ENCODE measurements at places on chromosomes 4 and X.

DNA sequence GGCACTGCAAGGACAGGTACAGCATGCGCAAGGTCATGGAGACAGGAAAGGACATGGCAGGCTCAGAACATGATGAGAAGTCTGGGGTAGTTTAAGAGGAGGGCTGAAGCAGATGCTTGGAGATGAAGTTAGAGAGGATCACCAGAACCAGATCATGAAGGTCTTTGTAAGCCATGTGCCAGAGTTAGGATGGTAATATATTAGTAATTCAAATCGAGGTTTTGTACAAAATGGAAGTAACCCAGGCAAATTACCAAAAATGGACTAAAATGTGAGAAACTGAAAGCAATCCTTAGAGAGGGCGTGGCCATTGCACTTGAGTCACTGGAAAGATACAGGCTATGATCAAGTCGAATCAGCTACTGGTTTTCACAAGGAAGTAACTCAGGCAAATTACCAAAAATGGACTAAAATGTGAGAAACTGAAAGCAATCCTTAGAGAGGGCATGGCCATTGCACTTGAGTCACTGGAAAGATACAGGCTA lies 13.5 kb downstream of the RXFP1 start:
- H3K36me3 ChIP-seq, result no peaks in the 10 kb centered on the region
- no peak overlapping the region for H3K4me3 ChIP-seq
- no peak overlapping the region for H3K27ac ChIP-seq

- no peak overlapping the region for H3K4me3 ChIP-seq
- ATAC-seq, result no peak
- H3K27ac ChIP-seq, result no peak overlapping the region
These were observed 1019.9 kb downstream of the CCSER1 start for GRCh38 chr4:91147067-91147466.

DNA sequence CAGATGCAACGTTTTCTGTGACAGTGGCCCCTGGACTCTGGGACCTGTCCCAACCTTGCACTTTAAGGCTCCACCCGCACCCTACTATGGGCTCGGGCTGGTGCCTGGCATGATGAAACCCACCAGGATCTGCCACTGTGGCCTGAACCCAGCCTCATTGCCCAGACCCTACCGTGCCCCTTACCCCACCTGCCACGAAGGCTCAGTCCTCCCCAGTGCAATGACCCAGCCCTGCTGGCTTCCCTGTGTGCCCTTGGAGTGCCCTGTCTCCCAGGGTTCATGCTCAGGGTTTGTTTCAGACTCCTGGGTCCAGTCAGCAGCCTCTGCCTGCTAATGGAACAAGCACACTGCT lies 3.1 kb downstream of the UVSSA start:
- no peaks in the 10 kb centered on the region for H3K36me3 ChIP-seq
- ATAC-seq, result no peak
- peak overlapping the region; percentile 66 for H3K27ac ChIP-seq
- H3K27me3 ChIP-seq, result no peaks in the 10 kb centered on the region
- peaks cover 17% of the 10 kb centered on the region for H3K4me1 ChIP-seq

- peak; percentile 59 for ATAC-seq
- no peaks in the 10 kb centered on the region for H3K4me1 ChIP-seq
- H3K4me3 ChIP-seq, result no peak overlapping the region
- H3K27me3 ChIP-seq, result no peaks in the 10 kb centered on the region
- H3K27ac ChIP-seq, result no peak overlapping the region
- H3K36me3 ChIP-seq, result no peaks in the 10 kb centered on the region
These were observed 135.5 kb downstream of the ARHGAP24 start for GRCh38 chr4:85610450-85610849.

- H3K4me1 ChIP-seq, result peaks cover 8% of the 10 kb centered on the region
- H3K36me3 ChIP-seq, result no peaks in the 10 kb centered on the region
- no peak for ATAC-seq
These were observed 76.8 kb downstream of the RTL5 start for GRCh38 chrX:72054779-72055489.

DNA sequence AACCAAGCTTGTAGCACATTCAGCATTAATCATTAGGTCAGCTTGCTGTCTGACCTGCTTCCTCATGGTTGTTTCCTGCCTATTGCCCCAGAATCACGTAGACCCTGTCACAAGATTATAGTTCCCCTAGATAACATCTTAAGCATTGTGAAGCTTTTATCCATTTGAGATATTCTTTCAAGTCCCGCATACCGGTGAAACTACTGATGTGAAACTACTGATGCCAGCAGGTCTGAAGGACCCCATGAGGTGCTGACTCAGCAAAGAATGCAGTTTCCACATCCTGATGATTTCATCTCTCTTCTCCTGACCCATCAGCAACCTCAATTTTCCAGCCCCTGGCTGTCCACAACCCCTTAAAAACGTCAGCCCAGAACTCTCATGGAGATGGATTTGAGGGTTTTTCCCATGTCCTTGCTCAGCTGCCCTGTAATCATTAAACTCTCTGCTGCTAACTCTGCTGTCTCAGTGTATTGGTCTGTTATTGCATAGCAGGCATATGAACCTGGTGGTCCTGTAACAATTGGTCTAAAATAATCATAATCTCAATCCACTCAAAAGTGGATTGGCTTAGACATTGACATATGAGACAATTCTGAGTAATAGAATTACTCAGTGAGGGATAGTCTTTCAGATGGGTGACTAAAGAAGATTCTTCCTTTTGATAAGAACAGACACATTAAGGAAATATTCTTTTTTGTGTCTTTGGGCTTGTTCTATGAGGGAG lies 26.3 kb upstream of the UBA6 start:
- peak overlapping the region; percentile 91 for H3K27ac ChIP-seq
- H3K27me3 ChIP-seq, result no peaks in the 10 kb centered on the region
- H3K4me3 ChIP-seq, result peak overlapping the region; percentile 65
- peaks cover 11% of the 10 kb centered on the region for H3K4me1 ChIP-seq

- H3K4me3 ChIP-seq, result no peak overlapping the region
- H3K27me3 ChIP-seq, result peaks cover 21% of the 10 kb centered on the region
- no peaks in the 10 kb centered on the region for H3K36me3 ChIP-seq
- no peaks in the 10 kb centered on the region for H3K4me1 ChIP-seq
These were observed 147.5 kb upstream of the ANK2 start for GRCh38 chr4:112901962-112902411.

DNA sequence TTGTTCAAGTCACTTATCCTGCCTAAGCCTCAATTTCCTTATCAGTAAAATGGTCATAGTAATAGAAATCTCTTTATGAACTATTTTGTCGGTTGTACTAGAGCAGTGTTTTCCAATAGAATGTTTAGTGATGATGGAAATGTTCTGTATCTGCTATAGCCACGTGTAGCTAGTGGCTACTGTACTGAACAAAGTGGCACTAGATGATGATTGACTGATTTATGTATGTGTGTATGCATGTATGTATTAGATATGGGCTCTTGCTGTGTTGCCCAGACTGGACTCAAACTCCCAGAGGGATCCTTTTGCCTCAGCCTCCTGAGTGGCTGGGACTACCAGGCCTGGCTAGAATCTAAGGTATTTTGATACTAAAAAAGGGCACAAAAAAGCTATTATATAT lies 24.7 kb upstream of the SLC9B1 start:
- H3K27me3 ChIP-seq, result no peaks in the 10 kb centered on the region
- peaks cover 83% of the 10 kb centered on the region for H3K36me3 ChIP-seq
- H3K4me3 ChIP-seq, result no peak overlapping the region
- H3K27ac ChIP-seq, result no peak overlapping the region
- no peaks in the 10 kb centered on the region for H3K4me1 ChIP-seq

GRCh38 chr4:119707336-119707735 lies 78.7 kb upstream of the PDE5A start:
- H3K4me1 ChIP-seq, result no peaks in the 10 kb centered on the region
- ATAC-seq, result no peak
- H3K4me3 ChIP-seq, result no peak overlapping the region

DNA sequence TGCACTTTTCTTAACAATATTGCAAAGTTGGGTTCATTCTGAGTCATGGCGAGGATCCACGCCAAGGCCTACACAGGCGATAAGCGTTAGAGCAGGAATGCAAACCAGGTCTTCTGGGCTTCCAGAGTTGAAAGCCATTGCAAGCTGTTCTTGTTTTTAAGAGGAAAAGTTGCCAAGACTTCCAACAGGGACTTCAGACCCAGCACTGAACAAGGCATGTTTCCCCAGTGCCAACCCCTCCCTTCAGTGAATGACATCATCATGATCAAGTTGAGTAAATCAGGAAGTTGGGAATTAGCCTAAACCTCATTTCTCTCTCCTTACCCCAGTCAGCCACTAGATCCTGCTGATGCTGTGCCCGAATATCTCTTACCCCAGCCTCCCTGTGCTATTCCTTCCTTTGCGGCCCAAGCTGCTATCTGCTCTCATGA lies 355.1 kb downstream of the HS3ST1 start:
- H3K36me3 ChIP-seq, result no peaks in the 10 kb centered on the region
- no peak for ATAC-seq
- H3K27ac ChIP-seq, result no peak overlapping the region

GRCh38 chrX:38811515-38812243 lies 10.4 kb downstream of the MID1IP1 start:
- peaks cover 8% of the 10 kb centered on the region for H3K36me3 ChIP-seq
- H3K27ac ChIP-seq, result peak overlapping the region; percentile 91
- H3K27me3 ChIP-seq, result no peaks in the 10 kb centered on the region
- H3K4me3 ChIP-seq, result peak overlapping the region; percentile 83
- peak; percentile 83 for ATAC-seq
